ENCODE measurements at places on chromosomes 5 and 9.

DNA sequence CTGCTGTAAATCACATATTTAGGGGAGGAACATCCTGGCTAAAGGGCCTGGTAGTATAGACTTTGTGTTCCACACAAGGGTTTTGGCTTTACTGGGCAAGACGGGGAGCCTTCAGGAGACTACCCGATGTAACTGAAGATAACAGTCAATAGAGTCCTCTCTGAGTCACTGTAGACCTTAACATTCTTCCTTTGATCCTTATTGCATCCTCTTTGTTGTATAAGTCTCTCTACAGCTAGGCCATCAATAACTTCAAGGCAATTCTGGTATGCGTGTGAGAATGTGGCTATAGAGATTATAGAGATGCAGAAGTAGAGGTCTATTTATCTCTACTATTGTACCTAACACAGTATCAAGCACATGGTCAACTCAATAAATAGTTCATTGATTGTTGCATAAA is 67.3 kb upstream of the STK32A start:
- no peak for DNase-seq

DNA sequence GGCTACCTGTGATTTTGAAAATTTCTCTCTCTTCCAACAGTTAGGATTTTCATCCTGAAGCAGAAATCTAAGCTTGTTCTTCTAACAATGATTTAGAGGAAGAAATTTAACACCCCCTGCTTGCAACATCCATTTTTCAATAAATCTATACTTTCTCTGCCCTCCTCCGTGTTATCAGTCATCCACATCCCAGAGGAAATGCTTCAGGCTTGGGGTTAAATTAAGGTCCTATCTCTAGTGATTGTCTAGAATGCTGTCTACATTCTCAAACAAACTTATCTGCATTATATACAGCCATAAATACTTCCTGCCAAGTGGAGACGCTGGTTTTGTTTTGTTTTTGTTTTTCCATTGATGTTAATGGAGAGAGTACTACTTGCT is 371.0 kb downstream of the CSNK1G3 start:
- DNase-seq = peak; percentile 14

DNA sequence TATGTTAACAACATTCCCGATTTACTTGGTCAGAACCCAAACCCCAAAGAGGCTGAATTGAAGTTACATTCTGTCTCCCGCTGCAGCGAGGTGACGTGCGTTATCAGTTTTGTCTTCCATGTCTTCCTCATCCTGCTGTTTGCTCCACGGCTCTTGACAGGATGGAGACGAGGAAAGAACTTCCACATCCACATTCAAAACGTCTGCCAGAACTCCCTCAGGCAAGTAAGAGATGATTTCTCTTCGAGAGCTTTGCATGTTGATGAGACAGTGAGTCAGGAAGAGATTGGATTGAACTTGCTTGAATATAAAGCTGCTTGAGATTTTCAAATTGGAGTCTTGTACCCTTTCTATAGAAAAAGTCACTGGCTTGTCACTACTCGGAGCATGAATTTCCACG is 242.6 kb downstream of the AUH start:
- DNase-seq = peak; percentile 29

DNA sequence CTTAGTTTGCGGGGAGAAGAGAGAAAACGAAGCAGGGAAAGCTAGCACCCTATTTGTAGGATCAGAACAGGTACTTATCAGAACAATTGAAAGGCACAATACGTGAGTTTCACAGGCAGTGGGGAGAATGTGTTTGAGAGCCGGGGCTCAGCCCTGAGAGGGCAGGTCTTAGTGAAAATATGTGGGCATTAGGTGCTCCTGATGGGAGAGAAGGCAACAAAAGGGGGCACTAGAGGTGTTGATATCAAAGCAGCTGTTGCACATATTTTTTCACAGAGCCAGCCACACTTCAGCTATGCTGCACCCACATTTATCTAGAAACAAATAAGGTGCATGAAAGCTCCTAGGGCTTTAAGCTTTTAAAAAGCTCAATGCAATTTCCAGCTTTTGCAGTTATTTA is 99.7 kb upstream of the MAN2A1 start:
- DNase-seq = no peak

- no peak for DNase-seq
These were observed 3.9 kb upstream of the DAB2 start for GRCh38 chr5:39428640-39429039.

DNA sequence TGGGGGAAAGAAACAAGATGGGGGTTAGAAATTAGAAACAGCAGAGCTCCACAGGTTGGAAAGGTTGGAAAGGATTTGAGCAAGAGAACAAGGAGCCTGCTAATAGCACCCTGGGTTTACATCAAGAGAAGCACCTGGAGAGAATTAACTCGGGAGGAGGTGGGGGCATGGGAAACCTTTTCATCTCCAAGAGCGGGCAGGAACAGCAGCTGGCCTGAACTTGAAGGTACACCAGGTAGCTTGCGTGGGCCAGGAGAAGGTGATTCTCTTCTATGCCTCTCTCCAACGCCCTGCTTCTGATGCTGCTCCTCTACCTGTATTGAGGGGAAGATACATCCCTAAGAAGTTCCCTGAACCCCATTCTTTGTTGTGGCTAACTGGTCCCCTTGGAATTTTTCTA is 37.1 kb upstream of the GLRX start:
- DNase-seq = no peak

- peak; percentile 28 for DNase-seq
These were observed 485.2 kb upstream of the FTMT start for GRCh38 chr5:121366515-121366914.

DNA sequence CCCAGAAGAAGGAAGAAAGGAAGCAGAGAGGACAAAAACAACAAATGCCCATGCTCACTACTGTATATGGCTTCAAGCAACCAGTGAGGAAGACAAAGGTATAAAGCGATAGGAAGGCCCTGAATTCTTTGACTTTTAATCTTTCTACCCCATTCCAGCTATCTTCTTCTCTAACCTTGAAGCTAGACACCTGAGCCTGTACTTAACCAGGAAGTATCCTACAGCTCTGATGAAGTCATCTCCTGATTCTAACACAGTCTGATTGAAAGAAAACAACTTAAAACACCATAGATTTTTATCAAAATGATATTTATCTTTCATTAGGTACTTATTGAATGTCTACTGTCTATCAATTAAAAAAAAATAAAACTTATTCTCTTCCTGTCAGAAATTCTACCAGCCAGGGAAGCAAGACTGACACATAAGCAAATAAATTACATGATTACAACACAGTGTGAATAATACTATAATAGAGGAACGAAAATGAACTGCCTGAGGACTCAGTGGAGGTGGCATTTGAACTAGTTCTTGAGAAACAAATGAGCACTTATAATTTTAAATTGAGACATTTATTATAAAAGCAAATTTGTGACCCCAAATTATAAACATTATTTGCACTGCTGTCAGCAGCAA is 123.3 kb upstream of the ELL2 start:
- DNase-seq = no peak

DNA sequence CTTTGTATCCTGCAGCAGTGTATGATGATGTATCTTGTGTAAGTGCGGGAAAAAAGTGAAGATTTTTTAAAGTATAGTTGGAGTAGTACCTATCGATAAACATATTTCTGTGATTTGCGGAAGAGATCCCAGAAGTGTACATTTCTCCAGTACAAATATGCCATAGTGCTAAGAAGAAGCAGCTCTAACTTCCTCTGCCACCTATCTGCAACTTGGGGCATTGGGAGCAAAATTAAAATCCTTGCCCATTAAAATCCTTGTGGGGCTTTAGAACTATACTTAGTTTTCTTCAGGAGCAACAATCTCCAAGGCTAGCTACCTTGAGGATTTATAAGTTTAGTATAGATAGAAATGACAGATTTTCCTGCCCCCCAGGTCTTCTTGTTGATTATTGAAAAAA is 123.7 kb downstream of the VCAN start:
- DNase-seq = no peak

GRCh38 chr9:68869022-68869421 is 144.9 kb downstream of the PRKACG start:
- DNase-seq = no peak

DNA sequence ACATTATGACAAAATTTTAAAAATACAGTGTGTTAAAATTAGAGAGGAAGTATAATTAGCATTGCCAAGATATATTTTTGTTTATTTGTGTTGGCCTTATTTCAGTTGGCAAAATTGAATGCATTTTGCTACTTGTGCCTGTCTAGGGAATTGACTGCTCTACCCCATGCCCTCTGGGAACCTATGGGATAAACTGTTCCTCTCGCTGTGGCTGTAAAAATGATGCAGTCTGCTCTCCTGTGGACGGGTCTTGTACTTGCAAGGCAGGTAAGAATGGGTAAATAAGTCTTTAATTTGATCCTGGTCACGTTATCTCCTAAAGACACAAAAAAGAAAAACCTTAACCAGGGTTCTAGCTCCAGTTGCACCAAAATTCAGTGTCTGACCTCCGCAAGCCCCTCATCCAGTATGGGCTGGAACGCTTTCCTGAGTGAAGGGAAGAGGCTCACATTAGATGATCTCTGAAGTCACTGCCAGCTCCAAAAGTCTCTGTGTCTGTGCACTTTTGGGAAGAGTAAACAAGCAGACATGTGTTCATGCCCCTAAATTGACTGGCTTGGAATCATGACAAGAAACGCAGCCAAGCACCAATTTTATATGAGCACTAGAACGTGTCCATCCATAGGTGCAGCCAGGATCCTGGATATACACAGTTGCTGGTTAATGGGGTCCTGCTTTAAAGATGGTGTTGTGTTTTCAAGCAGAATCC is 98.3 kb upstream of the PRRC1 start:
- no peak for DNase-seq

DNA sequence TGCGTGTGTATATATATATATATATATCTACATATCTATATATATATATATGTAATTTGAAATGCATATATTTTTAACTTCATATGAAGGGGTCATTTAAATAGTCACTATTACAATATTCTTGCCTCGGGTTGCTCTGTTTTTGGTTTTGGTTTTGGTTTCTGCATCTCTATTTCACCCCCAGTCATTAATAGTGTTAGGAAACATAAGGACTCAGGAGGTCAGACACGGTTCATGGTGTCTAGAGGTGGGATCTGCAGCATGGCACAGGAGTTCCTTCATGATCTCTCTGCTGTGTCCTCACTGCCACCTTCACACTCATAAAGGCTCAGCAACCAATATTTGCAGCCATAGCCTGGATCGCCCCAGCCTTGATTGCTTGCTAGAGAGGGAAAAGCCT is 16.6 kb downstream of the C5orf58 start:
- DNase-seq = no peak

DNA sequence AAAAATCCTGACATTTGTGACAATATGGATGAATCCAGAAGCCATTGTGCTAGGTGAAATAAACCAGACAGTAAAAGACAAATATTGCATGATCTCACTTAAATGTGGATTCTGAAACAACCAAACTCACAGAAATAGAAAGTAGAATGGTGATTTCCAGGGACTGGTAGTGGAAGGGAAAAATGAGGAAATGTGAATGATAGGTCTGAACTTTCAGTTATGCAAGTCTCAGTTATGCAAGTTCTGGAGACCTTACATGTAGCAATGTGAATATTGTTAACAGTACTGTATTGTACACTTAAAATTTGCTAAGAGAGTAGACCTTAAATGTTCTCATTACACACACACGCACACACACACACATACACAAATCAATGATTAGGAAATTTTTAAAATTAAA is 84.9 kb downstream of the SLCO4C1 start:
- DNase-seq = no peak

DNA sequence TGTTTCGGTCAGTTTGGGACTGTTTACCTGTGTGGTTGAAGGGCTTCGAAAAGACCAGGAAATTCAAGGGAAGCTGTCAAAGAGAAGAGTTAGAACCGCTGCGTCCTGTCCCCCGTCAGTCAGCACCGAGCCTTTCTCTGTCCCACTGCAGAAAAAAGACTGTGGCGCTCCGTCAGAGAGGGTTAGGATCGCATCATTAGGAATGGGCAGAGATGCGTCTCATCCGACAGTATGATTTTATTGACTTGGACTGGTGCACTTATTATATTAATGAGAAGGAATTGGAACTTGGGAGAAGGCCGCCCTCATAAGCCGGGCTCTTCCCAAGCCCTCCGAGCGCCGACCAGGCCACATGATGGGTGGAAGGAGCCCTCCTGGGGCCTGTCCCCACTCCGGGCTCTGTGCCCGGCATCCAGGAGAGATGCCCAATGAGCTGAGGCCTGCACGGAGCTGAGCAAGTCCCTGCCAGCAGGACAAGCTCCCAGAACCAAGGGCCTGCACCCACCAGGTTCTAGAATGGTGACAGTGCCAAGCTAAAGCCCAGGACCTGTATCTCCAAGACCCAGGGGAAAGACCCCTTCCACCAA is 71.5 kb downstream of the NEK6 start:
- no peak for DNase-seq

- DNase-seq = no peak
These were observed 31.1 kb upstream of the TRIM14 start for GRCh38 chr9:98150164-98150563.

- DNase-seq = no peak
These were observed 102.9 kb downstream of the ZFAND5 start for GRCh38 chr9:72262063-72262462.

GRCh38 chr5:54993318-54993717 is 7.9 kb upstream of the ESM1 start:
- peak; percentile 39 for DNase-seq

DNA sequence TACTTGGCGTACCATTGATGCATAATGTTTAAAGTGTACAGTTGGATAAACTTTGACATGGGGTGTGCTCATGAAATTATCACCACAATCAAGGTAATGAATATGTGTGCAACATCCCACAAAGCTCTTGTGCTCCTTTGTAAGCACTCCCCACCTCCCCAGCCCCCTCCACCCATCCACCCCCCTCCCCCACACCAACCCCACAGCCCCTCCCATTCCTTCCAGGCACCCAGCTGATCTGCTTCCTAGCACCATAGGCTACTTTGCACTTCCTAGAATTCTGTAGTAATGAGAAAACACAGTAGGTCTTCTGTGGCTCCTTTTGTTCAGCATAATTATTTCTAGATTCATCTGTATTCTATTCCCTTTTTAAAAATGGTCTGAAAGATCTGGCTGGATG is 24.5 kb downstream of the FGD3 start:
- DNase-seq = no peak

DNA sequence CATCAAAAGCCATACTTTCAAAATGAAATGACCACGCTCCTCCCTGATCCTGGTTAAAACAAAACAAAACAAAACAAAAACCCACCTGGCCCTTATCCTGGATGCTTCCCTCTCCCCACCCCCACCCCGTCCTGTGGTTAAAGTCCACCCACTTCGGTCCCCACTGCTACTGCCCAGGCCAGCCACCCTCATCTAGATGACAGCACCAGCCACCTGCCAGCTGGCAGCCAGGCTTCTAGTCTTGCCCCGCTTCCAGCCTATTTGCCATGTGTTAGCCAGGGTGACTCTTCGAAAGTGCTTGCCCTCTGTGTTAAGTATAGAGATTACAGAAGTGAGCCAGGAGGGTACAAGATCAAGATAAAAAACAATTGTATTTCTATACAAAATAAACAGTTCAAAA is 27.5 kb upstream of the NCS1 start:
- DNase-seq = no peak
